ENCODE measurements at places on chromosomes 6 and 20.

GRCh38 chr6:109662192-109662591 lies 28.8 kb downstream of the AK9 start:
- no peak for DNase-seq

- DNase-seq, result no peak
These were observed 8.7 kb downstream of the MAFB start for GRCh38 chr20:40680161-40680959.

- DNase-seq, result peak; percentile 83
These were observed 18.4 kb upstream of the ZNF76 start for GRCh38 chr6:35240838-35241801.

GRCh38 chr6:52333840-52334200 lies 28.1 kb upstream of the PAQR8 start:
- DNase-seq, result no peak

DNA sequence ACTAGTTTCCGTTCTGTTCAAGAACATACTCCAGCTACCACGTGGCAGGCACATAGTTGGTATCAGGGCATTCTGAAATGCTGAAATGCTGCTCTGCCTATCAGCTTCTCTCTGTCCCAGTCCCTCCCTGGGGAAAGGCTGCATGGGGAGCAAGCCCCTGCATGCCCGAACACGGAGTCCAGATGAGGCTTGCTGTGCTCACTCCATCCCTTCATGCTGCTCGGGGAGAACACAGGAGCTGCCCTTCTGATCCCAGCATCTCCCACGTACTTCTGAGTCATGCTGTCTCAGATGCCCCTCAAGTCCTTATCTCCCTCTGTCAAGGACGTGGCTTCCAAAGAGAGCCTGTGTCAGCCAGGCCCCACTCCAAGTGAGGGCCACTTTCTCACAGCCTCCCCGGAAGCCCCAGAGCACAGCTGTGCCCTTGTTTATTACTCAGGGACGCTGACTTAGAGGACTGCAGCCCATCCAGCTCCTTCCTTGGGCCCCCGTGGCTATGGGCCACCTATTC lies 29.4 kb downstream of the THBS2 start:
- no peak for DNase-seq

DNA sequence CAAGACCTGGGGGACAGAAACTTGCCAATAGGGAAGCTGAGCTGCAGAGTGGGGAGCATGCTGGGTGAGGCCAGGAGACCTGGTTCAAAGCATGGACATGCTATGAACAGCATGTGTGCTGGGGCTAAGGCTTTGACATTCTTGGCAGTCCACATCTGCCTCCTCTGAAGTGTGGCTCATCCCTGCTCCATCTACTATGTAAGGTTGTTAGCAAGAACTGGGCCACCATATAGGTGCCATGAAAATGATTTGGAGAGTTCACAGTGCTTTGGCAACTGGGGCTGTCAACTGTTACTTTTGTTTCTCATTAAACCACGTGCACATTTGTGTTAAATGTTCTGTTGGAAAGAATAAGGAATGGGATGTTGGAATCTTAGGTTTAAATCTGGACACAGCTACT lies 311.1 kb downstream of the CDC5L start:
- no peak for DNase-seq

DNA sequence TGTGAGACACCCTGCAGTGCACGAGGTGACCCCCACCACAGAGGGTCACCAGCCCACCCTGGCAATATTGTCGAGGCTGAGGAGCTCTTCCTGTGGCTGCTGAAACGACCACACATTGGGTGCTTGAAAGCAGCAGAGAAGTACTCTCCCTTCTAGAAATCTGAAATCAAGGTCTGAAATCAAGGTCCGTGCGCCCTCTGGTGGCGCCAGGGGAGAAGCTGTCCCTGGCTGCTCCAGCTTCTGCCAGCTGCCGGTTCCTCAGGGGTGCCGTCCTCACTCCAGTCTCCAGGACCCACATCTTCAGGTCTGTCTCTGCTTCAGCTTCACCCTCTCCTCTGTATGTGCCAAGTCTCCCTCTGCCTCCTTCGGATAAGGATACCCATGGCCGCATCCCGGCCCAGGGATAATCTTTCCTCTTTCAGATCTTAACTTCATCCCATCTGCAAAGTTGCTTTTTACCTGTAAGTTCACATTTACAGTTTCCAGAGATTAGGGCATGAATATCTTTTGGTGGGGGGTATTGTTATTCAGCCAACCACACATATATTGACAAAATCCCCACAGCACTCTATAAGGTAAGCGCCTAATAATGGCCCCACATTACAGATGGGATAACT lies 108.3 kb upstream of the PHACTR3 start:
- DNase-seq, result peak; percentile 71

DNA sequence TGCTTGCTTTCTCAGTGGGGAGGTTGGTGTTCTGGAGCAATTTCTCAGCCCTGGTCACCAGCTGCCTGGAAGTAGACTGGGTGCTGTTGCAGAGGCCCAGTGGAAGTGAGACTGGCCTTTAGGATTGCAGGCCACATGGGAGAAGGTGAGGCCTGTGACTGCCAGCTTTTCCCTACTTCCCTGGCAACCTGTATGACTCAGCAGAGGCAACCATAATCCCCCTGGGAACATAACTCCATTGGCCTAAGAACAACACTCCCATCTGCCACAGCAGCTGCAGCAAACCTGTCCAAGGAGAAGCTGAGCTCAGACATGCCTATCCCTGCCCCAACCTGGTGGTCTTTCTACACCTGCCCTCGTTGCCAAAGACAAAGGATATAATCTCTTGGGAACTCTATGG lies 473.5 kb upstream of the SPTLC3 start:
- no peak for DNase-seq

DNA sequence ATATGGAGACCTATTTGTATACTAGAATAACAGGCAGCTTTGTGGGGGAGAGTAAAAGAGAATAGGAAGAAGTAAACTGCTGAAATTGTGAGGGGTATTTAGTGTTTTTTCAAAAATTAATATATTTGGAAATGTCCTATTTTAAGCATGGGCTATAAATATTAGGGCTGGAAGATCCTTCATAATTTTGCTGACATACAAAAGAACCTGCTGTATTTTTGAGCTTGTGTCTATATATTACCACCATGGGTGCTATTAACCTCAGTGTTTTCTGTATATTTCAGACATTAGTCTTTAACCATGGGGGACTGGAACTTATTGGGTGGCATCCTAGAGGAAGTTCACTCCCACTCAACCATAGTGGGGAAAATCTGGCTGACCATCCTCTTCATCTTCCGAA lies at the start of gene GJA10:
GJA10 (plus strand) TSS at position 301 of the 400 bp plus-strand sequence; CDS start at position 301, 0 bp downstream.
- no peak for DNase-seq

GRCh38 chr6:138815221-138815620 lies 19.3 kb downstream of the ECT2L start:
- DNase-seq, result no peak

GRCh38 chr6:114033606-114034005 lies 62.7 kb upstream of the HDAC2 start:
- no peak for DNase-seq

GRCh38 chr20:51204794-51205193 lies 181.9 kb upstream of the KCNG1 start:
- DNase-seq, result no peak

DNA sequence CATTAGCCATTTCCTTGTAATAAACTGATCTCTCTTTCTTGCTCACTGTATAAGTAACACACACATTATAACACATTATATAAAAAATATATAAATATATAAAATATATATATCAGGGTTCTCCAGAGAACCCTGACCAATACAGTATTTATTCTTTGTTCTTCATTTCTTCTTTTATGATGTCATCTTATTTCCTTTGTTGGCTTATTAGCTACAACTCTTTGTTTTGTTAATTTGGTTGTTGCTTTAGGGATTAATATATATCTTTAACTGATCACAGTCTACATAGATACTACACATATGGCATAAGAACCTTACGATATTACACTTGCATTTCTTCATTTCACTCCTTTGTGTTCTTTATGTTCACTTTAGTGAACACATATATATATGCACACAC lies 14.7 kb upstream of the OPN5 start:
- DNase-seq, result no peak

- DNase-seq, result no peak
These were observed 35.0 kb downstream of the HUS1B start for GRCh38 chr6:621931-622330.

- DNase-seq, result no peak
These were observed 144.6 kb downstream of the LRFN2 start for GRCh38 chr6:40442591-40442990.

- DNase-seq, result no peak
These were observed 96.8 kb downstream of the PHACTR1 start for GRCh38 chr6:12813321-12813720.

- DNase-seq, result no peak
These were observed 19.9 kb downstream of the TMEM74B start for GRCh38 chr20:1164871-1165270.

GRCh38 chr6:168937054-168937453 lies 316.6 kb downstream of the THBS2 start:
- DNase-seq, result no peak

DNA sequence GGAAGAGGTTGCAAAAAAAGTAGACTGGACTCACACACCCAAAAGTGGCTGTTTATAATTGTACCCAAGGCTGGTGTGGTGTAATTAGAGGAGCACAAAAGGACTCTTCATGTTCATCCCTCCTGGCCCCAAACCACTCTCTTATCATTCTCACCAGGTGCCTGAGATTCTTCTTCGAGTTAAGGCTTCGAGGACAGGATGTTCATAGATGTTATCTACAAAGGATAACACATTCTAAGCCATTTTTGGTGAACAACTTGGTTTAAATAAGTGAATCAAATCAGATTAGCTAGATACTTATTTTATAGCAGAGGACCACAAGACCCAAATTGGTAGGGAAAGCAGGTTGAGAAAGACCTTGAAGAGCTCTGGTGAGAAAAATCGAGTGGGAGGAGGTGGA lies 73.1 kb upstream of the SUPT3H start:
- DNase-seq, result no peak

GRCh38 chr6:154995254-154996015 lies at the start of gene TIAM2:
Gene TIAM2 (plus strand): TSS chr6:154995315. CDS start chr6:155129224, 133,909 bp downstream.
- DNase-seq, result no peak

GRCh38 chr6:19879663-19880062 lies 42.5 kb downstream of the ID4 start:
- DNase-seq, result no peak

DNA sequence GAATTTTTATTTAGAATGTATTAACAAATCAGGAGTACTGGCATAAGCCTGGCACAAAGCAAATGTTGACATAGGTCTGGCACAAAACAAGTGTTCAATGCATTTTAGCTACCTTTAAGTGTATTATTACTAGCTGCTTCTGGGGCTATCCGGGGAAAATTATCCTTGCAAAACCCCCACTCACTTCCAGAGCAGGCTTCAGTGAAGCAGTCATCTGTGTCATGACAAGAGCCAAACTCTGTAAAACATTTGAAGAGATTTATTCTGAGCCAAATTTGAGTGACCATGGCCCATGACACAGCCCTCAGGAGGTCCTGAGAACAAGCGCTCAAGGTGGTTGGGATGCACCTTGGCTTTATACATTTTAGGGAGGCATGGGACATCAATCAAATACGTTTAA lies 6.4 kb upstream of the TRIM38 start:
- no peak for DNase-seq

DNA sequence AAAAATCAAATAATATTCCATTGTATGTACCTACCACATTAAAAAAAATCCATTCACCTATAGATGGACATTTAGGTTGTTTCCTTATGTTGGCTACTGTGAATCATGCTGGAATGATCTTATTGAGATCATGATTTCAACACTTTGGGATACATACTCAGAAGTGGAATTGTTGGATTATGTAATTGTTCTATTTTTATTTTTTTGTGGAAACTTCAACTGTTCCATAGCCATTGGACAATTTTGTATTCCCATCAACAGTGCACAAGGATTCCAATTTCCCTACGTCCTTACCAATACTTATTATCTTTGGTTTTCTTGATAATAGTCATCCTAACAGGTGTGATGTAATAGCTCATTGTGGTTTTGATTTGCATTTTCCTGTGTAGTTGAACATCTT lies 834.0 kb downstream of the MAFB start:
- no peak for DNase-seq

GRCh38 chr6:162670345-162670744 lies 57.2 kb downstream of the PRKN start:
- DNase-seq, result no peak

DNA sequence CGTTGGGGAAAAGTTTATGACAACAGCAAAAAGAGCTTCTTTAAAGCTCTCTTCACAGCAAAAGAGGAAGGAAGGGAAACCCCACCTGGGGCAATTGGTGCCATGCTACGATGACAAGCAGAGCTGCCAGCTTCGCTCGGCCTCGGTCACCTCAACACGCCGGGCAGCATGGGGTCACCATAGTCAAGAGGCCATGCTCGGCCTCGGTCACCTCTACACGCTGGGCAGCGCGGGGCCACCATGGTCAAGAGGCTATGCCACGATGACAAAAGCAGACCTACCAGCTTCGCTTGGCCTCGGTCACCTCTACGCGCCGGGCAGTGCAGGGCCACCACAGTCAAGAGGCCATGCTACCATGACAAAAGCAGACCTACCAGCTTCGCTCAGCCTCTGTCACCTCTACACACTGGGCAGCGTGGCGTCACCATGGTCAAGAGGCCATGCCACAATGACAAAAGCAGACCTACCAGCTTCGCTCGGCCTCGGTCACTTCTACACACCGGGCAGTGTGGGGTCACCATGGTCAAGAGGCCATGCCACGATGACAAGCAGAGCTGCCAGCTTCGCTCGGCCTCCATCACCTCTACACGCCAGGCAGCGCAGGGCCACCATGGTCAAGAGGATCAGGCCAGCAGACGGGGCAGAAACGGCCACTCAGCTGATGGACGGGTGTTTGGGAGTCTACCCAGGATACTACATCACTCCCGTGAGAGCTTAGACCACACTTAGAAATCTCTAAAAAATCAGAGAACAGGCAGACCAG lies 12.1 kb downstream of the APMAP start:
- no peak for DNase-seq

GRCh38 chr6:137362878-137363804 lies 131.1 kb downstream of the OLIG3 start:
- DNase-seq, result no peak

GRCh38 chr20:34033903-34034302 lies 40.2 kb downstream of the RALY start:
- DNase-seq, result no peak

DNA sequence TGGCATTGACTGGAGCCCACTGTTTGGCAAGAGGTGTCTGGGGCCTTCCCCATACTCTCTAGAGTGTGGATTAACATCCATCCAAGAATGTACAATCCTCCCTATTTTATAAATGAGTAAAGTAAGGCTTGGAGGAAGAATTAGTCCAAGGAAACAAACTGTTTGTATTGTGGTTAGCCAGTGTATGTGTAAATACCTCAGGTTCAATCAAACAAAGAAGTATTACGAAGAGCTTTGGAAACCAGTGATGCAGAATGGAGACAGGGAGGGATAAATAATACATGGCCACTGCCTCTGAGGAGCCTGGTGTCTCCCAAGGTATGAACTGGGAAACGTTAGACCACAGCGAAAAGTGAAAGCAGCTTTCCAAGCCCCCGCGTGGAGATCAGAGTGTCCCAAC lies 226.6 kb upstream of the RIN2 start:
- no peak for DNase-seq

DNA sequence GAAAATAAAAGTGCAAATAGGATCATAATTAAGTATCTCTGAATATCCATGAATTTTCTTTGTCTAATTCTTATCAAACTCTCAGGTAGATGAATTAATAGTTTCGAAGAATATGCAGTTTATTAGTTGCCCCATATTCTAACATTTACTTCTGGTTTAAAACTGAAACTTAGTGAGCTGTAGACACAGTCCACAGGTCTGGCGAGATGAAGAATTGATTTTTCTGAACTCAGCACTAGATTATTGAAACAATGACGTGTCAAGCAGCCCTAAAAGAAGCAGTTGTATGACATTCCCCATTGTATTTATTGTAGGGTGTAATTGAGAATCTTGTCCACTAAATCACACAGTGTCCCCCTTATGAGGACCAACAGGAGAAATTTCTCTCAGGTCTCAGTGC lies 407.1 kb downstream of the GRIK2 start:
- DNase-seq, result no peak

All from tibial artery (tissue), 4 donors.